ENCODE measurements at places on chromosomes 11 and 22. TPM values are rescaled to one million over a fixed set of nuclear protein-coding genes. Genes with fewer than 3 reads are reported as not detected.

Gene OR51D1
- not detected for total RNA-seq

Gene OR52E8
- total RNA-seq: not detected

- DNase-seq: peak; percentile 98
These were observed 15.3 kb upstream of the MRTFA start for GRCh38 chr22:40651563-40652501.

Gene SHISAL1
- 1.4 TPM for total RNA-seq

DNA sequence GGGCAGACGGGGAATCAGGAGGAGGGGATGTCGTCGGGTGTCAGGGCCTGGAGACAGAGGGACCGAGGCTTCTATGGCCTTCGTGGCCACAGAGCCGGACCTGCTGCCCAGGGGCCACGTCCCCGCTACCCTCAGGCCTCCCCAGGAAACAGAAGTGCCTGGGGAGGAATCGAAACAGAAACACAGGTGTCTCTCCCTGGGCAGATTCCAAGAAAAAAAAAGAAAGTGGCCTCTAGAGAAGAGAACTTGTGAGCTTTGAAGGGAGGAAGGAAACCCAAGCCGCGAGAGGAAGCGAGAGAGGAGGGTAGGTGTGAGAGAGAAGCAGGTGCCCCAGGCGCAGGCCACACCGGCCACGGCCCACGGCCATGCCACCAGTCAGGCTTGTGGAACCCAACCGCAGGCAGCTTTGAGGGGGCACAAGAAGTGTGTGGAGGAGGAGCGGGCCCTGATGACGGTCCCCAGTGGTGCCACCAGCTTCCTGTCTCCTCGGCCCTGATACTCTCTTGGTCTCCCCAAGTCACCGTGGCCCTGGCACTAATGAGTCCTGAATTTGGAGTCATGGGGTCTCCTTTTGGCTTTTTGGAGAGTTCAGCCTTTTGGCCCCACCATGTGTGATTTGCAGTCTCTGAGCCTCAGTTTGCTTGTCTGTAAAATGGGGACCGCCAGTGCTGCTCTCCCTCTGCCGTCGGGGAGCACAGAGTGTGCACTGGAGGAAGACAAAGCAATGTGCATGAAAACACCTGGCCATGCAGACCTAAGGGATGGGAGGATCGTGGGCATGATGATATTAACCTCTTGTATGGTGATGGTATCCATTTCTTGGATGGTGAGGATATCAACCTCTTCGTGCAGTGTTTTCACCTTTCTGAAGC, 25.2 kb downstream of the LIF start:
- DNase-seq: no peak

GRCh38 chr11:133993921-133994320, 37.2 kb upstream of the IGSF9B start:
- DNase-seq: no peak

Gene SLN
- total RNA-seq: 427 TPM

Gene PPFIBP2
- total RNA-seq: 25.5 TPM

GRCh38 chr11:8656291-8656690, 26.2 kb downstream of the TRIM66 start:
- DNase-seq: no peak

Gene CARNS1
- total RNA-seq: 6.6 TPM

GRCh38 chr11:68659158-68659921, 25.0 kb upstream of the GAL start:
- DNase-seq: peak; percentile 83

- DNase-seq: no peak
These were observed 115.5 kb downstream of the MSANTD4 start for GRCh38 chr11:105906517-105906916.

Measured in left cardiac atrium (tissue), 4 donors.